ENCODE measurements at places on chromosomes 3 and 15.

DNA sequence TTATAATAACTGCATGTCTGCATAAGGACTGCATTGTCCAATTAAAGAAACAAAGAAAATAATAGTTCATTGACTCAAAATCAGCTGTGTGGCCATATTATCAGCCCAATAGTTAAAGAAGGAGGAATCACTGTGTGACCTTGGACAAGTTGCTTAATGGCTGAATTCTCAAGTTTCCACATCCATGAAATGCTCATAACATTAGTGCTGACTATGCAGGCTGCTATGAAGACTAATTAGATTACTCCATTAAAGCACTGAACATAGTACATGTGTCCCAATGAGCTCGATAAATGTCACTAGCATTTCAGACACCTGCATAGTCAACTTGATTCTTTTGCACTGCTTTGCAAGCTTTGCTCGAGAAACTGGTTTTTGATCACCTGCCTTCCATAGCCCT is 111.1 kb upstream of the WNT5A start:
- no peak for DNase-seq

DNA sequence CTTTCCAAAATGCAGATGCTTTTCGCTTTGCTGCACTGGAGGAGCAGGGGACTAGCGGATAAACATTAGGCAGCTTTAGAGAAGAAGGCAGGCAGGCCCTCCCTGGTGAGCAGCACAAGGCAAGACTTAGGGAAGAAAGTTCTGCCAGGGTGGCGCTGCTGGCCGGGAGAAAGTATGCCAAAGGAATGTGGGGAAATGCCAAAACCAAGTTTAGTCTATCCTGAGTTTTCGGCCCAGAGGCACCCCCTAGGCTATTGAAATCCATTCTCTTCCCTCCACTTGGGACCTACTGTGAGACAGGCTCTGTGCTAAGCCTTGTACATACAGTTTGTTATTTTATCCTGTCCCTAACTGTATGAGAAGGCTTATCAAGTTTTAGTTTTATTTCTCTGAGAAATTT is 9.2 kb downstream of the SHC4 start:
- no peak for DNase-seq

GRCh38 chr3:101642441-101642840 is 34.5 kb downstream of the ZBTB11 start:
- DNase-seq = no peak

DNA sequence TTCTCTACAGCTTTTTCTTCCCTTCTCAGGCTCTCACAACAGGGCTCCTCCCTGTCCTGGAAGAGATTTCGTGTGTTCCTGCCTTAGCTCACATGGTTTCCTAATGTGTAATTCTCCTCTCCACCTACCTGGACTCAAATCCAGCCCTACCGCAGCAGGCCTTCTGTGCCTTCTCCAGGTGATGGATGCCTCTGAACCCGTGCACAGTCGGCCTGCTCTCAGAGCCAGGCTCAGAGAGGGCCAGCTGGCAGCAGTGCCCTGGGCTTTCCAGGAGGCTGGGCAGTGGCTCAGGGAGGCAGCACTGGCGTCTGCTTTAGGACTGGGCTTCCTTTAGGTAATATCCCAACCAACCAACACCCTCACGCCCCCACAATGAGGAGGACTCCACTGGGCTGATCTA is 123.2 kb upstream of the TMC3 start:
- no peak for DNase-seq

GRCh38 chr3:184175981-184176376 is 1.3 kb downstream of the AP2M1 start:
- no peak for DNase-seq

DNA sequence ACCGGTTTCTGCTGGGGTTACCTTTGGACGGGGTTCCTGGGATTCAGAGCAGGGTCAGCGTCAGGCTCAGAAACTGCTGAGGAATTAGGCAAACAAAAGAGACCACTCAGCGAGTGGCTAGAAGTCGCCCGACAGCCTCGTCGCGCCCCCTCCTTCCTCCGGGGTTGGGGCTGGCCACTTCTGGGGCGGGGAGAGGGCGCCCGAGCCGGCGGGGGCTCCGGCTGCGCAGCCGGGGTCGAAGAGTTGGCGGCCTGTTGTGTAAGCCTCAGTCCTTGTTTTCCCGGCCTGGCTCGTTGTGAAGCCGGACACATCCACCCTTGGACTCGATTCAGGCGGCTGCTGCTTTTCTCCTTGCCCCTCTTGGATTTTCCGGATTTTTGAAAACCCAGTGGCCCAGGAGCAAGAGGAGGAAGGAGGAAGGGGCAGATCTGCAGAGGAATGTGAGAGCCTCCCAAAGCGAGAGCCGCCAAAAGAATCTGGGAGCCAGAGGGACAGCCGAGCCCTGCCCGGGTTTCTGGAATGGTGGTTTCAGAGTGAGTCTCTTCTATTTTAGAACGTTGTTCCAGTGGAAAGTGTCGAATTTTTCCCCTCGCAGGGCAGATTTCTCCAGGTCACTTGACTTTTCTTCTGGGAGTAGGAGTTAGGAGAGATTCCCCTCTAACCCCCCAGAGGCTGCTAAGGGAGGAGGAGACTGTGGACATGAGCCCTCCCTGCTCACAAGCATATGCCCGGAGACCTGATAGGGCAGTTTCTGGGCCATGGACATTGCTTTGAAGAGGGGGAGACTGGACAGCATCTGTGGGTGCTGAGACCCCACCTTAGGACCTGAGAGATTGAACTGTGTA is 666 bp downstream of the SNX33 start:
- DNase-seq = no peak

GRCh38 chr3:132448216-132448961 is 31.1 kb downstream of the DNAJC13 start:
- DNase-seq = no peak
